ENCODE measurements at places on chromosomes 3 and 15. TPM values are rescaled to one million over a fixed set of nuclear protein-coding genes. Genes with fewer than 3 reads are reported as not detected.

Gene BCHE
- polyA plus RNA-seq: 1.4 TPM

Gene GOLGA8R
- polyA plus RNA-seq: 4.0 TPM

Gene ADAMTS7
- polyA plus RNA-seq: 1.3 TPM

Gene NT5DC2
- 37.6 TPM for polyA plus RNA-seq

Gene XCR1
- polyA plus RNA-seq: not detected

Data from pancreas (tissue), 10 donors.